ENCODE measurements at places on chromosomes 6 and 20. TPM values are rescaled to one million over a fixed set of nuclear protein-coding genes. Genes with fewer than 3 reads are reported as not detected.

GRCh38 chr20:33796263-33796906 is 14.8 kb upstream of the CHMP4B start:
- DNase-seq: no peak

DNA sequence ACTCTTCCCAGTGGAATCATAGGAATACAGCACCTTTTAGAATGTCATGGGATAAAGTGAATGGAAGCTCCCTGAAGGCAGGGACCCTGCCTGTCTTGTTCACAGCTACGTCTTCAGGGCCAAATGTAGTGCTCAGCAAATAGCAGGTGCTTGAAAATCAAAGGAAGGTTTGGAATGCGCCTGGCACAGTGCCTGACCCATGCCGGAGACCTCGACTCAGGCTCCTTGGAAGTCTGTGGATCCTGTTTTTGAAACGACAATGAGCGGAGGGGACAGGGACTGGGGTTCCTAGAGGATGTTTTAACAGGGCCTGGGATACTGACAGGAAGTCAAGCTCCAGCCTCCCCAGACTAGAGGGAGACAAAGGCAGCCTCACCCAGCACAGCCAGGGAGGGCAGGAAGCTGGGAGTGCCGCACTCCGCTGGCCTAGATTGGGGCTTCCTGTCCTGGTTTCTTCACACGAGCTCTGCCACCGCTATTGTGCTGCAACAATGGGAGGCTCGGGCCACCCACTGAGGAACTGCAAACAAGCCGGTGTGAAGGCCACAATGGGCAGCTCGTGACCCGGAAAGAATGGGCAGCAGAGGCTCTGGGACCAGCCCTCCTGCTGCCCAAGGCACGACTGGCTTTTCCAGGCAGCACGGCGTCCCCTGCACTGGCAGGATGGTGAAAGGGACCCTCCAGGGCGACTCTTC is 76.7 kb downstream of the PREX1 start:
- peak; percentile 41 for DNase-seq

GRCh38 chr6:139060332-139060731 is 31.8 kb downstream of the ABRACL start:
- DNase-seq: peak; percentile 47

DNA sequence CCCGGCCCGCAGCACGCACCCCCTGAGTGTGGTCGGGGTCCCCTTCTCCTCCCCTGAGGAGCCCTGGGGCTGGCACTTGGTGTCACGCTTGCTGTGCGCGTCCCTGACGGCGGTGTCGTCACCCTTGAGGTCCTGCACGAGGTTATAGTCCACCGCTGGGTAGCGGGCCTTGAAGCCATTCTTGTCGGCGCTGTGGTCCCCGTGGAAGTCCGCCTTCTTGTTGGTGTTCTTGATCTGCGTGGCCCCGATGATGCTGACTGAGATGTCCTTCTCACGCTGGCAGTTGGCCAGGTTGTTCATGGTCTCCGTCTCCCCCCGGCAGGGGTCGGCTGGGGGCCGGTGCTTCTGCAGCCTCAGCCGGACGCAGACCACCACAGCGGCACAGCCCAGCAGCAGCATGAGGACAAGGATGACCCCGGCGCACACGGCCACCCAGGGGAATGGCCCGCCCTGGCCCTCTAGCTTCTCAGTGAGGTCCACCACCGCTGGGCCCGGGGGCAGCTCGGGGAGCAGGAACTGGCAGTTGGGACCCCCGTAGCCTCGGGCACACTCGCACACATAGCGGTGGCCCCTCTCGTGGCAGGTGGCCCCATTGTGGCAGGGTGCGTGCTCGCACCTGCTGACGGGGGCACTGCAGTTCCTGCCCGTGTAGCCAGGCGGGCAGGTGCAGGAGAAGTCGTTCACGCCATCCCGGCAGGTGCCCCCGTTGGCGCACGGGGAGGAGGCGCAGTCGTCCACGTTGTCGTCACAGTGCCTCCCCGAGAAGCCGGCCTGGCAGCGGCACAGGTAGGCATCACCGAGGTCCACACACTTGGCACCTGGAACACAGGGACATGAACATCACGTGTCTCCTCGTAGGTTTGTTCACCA is 7.4 kb downstream of the DLL1 start:
- no peak for DNase-seq

BTN1A1 gene
- not detected for total RNA-seq
